CD4-positive, alpha-beta memory T cell (primary cell): ENCODE measurements at places on chromosomes 7 and 10. TPM values are rescaled to one million over a fixed set of nuclear protein-coding genes. Genes with fewer than 3 reads are reported as not detected.
A peak's percentile ranks its signal among the peaks of the same experiment; 100 is the strongest.

The ZNF804B gene
- total RNA-seq: not detected

The CRHR2 gene
- not detected for total RNA-seq

The NEBL gene
- not detected for total RNA-seq

The WNT8B gene
- total RNA-seq: not detected

The RAMP3 gene
- not detected for total RNA-seq

GRCh38 chr10:89683883-89684282 lies 17.5 kb upstream of the KIF20B start:
- DNase-seq: no peak

- no peak for DNase-seq
These were observed 217.7 kb upstream of the FZD1 start for GRCh38 chr7:91046322-91047089.

GRCh38 chr10:76902949-76903348 lies 734.7 kb downstream of the KCNMA1 start:
- DNase-seq: no peak

- no peak for DNase-seq
These were observed 266.3 kb downstream of the RPS24 start for GRCh38 chr10:78299851-78300468.

- no peak for DNase-seq
These were observed 23.9 kb upstream of the PTPRN2 start for GRCh38 chr7:158611541-158611940.

DNA sequence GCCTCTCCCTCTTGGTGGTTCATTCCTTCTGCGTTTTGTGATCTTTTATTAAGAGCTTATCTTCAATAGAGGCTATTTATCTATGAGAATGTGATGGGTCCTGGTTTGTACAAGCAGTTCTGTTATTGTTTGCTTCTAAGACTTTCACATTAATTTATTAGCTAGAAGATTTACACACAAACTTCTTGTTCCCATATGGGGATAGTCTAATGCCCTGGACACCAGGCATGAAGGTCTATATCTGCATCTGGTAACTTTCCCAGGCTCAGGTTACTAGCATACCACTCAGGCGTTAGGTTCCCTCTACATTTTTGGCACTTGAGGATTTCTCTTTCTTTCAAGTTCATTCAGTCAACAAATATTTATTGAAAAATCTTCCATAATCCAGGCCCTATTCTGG lies 7.7 kb downstream of the XPNPEP1 start:
- no peak for DNase-seq

DNA sequence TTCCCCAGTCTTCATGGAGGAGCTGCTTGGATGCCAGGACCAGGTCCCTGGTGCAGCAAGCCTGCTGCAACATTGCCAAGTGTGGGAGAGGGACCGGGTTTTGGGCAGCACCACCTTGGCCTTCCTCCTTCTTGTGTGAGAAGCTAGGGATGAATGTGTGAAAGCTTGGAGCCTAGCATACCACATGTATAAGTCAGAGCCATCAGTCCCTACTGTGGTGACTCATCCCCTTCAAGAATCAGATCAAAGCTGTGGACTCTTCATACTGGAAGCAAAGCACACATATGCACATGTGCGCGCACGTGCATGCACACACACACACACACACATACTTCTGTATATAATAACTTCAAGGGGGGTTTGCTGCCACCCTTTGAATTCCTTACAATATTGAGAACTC lies 527.8 kb downstream of the LRMDA start:
- no peak for DNase-seq

- DNase-seq: no peak
These were observed 43.7 kb downstream of the LHPP start for GRCh38 chr10:124505279-124505678.

DNA sequence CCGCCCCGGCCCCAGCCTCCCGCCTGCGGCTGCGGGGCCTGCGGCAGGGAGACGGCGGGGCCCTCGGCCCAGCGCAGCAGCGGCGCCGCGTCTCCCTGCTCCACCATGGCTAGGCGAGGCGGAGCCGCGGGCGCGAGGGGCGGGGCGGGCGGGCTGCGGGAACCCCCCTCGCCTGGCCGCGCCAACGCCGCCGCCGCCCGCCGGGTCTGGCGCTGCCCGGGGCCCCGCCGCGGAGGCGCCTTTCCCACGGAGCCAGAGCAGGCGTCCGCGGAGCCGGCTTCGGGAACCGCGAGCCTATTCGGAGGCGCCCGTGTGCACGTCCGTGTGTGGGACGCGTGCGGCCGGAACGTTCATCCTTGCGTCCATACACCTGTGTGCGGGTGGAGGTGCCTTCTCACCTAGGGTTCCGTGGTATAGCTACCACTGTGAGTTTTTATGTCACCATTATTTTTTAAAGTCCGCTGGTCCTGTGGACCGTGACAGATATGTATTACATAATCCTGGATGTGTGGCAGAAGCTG lies at the start of gene DENND11:
TSS of gene DENND11 (minus strand) at position 120 of the 521 bp plus-strand sequence. CDS start at position 107, 13 bp downstream.
- DNase-seq: peak; percentile 64
